ENCODE measurements at places on chromosomes 4 and X. TPM values are rescaled to one million over a fixed set of nuclear protein-coding genes. Genes with fewer than 3 reads are reported as not detected.

DNA sequence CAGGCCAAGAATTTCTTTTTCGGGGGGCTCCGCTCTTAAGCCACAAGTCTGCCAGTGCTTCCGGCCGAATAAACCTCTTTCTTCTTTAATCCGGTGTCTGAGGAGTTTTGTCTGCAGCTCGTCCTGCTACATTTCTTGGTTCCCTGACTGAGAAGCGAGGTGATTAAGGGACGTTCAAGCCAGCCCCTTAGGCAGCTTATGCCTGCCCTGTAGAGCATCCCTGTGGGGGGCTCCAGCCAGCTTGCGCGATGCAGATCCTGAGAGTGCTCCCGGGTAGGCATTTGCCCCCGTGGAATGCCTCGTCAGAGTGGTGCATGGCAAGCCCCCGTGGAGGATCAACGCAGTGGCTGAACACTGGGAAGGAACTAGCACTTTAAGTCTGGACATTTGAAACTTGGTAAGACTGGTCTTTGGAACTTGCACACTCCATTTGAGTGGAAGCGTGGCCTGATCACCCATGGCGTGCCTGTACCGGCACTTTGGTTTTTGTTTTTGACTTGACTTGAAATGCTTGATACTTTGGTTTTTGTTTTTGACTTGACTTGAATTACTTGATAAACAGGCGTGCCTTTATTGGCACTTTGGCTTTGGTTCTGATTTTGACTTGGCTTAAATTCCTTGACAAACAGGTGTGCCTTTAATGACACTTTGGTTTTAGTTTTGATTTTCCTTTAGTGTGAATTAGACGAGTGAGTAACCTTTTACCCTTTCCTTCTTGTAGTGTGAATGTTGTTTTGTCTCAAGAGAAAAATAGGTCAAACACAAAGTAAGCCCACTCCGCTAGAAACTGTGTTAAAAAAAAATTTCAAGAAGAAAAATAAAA is 6.1 kb downstream of the ACOX3 start:
- no peak for DNase-seq

DNA sequence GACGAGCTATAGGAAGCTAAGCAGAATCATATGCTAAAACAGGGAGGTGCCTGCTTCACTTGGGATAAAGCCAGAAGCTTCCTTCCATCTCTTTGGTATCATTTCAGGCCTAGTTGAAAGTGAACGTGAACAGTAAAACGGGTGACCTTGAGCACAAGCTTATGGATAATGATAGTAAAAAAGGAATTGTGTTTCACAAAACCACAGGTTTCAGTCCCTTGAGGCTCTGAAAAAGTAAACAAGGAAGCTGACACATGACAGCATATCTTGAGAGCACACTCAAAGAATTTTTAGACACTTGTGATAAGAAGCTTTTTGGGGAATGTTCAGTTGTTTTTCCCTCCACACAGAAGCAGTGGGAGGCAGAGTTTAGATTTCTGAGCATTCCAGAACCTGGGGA is 286.1 kb downstream of the DCHS2 start:
- DNase-seq: no peak

- no peak for DNase-seq
Measured at GRCh38 chr4:48369248-48369647, 27.9 kb downstream of the SLAIN2 start.

DNA sequence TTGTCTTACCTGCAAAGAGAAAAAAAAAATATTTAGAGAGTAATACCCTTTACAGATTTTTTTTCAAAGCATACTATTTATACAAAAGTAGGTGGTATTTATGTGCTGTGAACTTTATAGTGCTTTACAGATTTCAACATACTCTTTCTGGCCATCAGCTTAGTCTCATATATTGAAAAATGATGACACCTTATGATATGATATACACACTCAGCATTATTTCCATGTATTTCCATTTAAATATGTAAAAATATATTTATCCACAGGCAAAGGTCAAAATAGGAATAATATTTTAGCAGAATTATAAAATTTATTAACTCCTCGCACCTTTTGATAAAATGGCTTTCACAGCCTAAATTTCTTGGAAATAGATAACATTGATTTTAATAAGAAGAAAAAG is 815.8 kb upstream of the EPHA5 start:
- no peak for DNase-seq

- no peak for DNase-seq
Measured at GRCh38 chr4:118941149-118941548, 52.5 kb downstream of the SYNPO2 start.

The SULT1B1 gene
- 4.3 TPM for total RNA-seq
